Stimulated activated CD8-positive, alpha-beta memory T cell treated with anti-CD3 and anti-CD28 coated beads, Interleukin-7, amount 100 ng/mL, for 24 hours (primary cell): ENCODE measurements at places on chromosomes 7 and 10.
A peak's percentile ranks its signal among the peaks of the same experiment; 100 is the strongest.

DNA sequence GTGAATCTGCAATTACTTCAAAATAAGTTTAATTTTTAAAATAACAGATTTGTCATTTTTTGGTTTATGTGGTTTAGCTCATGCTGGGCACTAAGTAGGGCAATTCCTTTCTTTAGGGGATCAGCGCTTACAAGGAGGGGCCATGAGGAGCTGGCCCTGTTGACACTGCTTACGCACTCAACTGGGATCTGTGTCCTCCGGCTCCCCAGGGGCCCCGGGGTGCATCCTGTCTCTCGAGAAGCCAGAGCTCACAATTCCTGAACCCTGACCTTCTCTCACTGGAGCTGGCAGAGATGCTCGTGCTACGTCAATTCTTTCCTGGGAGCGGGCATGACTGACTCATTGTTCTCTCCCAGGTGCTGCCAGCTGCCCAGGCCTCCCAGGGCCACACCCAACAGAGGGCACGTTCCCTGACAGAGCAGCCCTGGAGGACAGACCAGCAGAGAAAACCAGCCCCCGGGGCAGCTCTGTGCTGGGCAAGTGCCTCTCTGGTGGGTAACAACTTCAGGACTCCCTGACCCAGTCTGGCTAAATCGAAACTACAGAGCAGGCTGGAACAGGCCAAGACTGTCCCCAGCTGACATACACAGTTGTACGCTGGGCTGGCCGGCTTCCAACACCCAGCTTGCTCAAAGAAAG, 36.8 kb downstream of the CTBP2 start:
- DNase-seq: no peak

DNA sequence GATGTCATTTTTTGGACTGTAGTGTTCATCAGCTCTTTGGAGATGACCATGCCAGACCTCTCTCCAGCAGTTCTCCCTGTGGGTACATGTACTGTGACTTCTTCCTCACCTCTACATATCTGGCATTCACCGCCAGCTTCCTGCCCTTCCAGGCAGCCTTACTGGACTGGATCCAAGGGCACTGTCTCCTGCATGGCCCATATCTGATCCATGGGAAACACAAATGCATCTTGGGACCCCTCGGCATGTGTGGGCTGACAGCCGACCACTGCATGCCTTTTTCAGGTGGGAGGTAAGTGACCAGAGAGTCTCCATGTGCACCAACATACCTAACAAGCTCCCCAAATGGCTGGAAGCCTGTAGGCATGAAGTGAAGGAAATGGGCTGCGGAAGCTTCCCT, 3.9 kb upstream of the BLVRA start:
- no peak for DNase-seq

GRCh38 chr7:122577449-122578003, 121.4 kb downstream of the RNF133 start:
- no peak for DNase-seq

- no peak for DNase-seq
Measured at GRCh38 chr7:3892157-3892556, 591.1 kb downstream of the SDK1 start.

DNA sequence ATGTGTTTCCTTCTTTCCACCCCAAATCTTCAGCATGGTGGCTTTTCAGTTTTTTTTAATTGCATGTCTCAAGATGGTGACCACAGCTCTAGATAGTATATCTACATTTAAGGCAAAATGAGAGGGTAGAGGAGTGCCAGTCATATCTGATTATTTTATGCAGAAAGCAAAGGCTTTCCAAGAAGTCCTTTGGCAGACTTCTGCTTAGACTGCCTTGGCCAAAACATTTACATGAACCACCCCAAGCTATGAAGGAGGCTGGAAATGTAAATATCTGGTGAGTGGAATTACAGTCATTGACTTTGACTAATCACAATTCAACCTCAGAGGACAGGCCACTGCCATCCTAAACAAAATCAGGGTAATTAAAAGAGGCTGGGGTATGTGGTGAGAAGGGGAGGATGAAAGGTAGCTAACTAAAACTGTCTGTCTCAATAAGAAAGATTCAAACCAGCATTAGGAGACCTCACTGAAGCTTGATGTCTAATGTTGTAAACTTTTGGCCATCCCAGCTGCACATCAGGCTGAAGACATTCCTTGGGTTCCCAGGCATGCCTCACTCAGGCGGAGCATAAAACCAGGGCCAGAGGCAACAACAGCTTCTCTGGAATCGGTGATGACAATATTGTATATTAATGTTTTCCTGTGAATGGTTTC, 53.4 kb downstream of the PPP1R3C start:
- DNase-seq: no peak

- DNase-seq: no peak
Measured at GRCh38 chr10:82210331-82210730, 335.3 kb downstream of the NRG3 start.

GRCh38 chr10:3417096-3417495, 244.5 kb upstream of the PITRM1 start:
- DNase-seq: no peak

- DNase-seq: no peak
Measured at GRCh38 chr7:18437101-18437500, 58.4 kb upstream of the HDAC9 start.

DNA sequence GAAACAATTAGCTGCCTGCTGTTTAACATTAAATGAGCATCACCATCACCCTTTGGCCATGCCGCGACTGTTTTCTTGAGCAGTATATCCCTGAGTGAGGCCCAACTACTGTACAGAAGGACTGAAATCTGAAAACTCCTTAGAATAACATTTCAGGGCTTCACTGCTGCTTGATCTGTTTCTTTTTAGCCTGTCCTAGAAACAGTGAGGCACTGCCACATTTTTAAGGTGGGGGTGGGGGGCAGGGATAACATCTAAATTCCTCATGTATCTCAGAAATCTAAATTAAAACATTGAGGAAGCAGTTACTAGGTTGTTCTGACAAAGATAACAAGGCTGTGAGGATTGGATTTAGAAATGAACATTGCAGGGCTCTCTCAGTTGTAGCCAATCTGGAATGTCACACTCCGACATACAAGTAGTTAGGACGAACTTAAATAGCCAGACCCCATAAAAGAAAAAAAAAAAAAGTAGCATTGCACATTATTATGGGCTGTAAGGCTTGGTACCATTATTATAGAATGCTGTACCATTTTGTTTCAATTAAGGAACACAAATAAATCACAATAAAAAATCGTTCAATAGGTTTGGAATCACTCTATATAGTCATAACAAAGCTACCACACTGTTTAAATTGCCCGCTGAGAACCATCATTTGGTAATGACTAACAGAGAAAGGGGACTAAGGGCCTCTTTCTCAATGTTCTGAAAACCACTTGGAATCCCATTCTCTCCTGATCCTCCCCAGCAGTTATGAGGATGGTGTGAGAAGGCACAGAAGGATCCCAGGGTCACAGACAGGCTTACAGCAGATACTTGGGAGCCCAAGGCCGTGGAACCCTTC, 256.1 kb downstream of the INHBA start:
- DNase-seq: no peak

GRCh38 chr10:67802767-67803538, 35.0 kb downstream of the DNAJC12 start:
- DNase-seq: no peak

GRCh38 chr10:96130326-96130995, 364 bp downstream of the ZNF518A start:
- DNase-seq: peak; percentile 42

DNA sequence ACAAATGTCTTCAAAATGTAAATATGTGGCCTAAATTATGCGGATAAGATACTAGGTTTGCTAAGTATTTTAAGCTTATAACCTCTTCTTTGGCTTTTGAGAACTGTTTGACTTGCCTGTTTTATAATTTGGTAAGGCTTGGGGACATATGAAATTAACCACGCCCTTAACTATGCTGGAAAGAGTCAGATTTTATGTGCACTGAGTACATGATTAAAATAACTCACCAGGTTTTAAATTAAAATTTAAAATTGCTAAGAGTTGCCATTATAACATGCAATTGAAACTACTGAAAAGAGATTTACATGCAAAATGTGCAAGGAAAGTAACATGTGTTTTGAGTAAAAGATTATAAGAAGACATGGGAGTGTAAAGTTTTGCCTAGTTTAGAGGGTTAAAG, 141.9 kb downstream of the WDR11 start:
- no peak for DNase-seq

DNA sequence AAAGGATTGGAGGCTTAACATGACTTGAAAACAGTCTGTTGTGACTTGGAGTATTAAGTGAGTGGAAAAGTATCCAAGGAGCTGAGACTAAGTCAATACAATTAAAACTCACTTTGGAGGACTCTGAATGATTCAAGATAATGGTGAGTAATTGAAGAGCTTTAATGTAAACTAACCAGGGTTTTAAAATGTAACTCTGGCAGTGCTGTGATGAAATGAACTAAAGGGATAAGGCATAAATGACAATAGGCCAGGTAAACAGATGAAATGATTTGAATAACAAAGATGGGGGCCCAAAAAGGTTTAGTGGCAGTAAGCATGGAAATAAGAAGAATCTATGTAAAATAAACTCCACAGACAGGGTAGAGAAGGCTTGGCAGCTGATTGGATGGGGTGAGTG, 316.5 kb upstream of the CACNA2D1 start:
- DNase-seq: no peak

- no peak for DNase-seq
Measured at GRCh38 chr10:127933271-127933670, 26.4 kb downstream of the PTPRE start.

- no peak for DNase-seq
Measured at GRCh38 chr10:67815571-67816059, 22.4 kb downstream of the DNAJC12 start.

GRCh38 chr10:130025326-130025725, 61.3 kb upstream of the EBF3 start:
- no peak for DNase-seq

DNA sequence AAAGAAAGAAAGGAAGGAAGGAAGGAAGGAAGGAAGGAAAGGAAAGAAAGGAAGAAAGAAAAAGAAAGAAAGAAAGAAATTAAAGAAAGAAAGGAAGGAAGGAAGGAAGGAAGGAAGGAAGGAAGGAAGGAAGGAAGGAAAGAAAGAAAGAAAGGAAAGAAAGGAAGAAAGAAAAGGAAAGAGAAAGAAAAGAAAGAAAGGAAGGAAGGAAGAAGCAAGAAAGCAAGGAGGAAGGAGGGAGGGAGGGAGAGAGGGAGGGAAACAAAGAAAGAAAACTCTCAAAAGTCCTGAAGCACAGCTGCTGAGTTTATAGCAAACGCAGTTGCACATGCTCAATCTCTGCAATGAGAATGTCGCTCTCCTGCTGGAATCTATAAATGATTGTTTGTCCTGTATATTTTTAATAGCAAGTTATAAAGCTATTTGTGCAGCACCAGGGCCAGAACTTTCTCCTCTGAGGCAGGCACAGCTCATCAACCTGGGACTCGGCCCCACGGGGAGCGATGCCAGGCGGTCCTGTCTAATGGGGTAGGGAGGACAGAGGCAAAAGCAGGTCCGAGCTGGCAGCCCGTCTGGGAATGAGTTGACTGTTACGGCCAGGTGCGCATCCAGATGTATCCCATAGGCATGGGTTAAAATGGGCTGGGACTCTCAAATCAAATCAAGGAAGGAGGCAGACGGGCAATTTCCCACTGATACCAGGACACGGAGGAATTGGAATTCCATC, 118.0 kb upstream of the PFKP start:
- no peak for DNase-seq

DNA sequence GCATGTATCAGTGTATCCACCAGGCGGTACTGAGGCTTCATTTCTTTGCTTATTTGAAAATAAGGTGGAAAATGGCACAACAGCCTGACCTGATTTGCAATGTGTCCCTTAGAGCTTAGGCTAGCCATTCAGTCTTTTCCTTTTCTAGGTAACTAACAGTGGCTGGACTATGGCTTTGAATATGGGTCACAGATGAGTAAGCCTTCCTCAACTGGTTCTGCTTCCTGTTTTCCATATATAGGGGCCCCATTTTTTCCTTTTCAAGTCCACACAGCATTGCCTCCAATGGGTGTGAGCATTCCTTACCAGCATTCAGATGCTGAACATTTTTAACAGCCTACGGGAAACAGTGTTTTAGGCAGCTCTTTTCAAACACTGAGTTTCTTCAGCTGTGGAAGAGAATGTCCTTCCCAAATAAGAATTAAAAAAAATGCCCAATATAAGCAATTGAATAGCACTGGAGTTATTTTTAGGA, 3.9 kb upstream of the ITGB1 start:
- no peak for DNase-seq

DNA sequence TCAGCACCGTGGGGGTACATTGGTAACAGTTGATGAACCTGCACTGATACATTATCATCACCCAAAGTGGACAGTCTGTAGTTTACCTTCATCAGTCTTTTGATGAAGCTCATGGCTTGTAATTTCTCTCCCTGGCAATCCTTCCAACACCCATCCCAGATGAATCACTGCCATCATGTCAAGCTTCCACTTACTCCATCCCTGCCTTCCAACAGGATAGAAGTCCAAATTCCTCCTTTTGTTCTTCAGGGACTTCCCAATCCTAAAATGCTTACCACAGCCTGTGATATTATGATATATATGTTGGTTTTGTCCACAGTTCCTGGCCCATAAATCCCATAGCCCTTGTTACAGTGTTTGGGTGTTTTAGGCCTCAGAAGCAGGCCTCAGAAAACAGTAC, 16.1 kb downstream of the SNX10 start:
- DNase-seq: no peak

DNA sequence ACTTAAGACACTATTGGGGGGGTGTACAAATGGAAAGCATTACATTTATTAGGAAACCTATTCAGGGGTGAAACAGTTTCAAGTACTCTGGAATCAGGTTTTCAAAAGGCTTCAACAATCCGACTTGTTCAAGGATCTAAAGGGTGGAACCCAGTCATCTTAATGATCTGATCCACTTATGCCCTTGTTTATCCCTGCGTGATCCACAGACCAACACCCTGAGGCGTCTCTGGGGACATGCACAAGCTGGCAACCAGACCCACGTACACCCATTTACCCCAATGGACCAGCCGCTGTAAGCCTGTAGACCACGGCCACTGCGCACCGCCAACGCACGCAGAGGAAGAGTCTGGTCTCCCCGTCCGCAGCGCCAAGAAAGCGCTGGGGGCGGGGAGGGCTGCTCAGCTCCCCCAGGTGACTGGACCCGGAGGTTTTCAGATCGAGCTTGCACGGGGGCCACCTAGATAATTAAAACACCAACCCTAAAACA, 13.4 kb downstream of the HNRNPF start:
- DNase-seq: no peak

DNA sequence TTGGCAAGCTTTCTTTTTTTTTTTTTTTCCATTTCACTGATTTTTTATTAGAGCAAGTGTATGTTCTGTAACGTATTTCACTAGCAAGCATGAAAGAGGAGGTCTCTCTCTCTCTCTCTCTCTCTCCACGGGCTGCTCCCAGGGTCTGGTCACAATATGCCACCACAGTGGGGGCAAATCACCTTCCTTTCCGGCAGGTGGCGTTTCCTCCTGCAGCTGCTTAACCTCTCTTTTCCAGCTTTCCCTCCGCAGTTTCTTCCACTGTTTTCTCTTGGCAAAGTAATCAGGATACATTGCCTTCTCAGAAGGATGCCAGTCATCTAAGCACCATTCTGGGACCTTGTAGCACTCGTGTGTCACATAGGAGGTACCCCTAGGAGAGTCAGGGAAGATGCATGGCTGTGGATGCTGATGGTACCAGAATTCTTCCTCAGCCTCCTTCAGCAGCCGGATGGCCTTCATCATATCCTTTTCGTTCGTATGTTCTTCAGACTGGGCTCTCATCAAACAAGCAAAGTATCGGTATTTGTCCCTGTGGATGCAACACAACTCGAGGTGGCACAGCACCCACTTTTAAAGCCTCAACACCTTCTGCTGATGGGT, 197.3 kb upstream of the PODXL start:
- no peak for DNase-seq

GRCh38 chr7:774161-775109, 47.4 kb upstream of the PRKAR1B start:
- peak; percentile 44 for DNase-seq

- no peak for DNase-seq
Measured at GRCh38 chr7:76267107-76267893, 35.2 kb upstream of the HSPB1 start.
